ENCODE measurements at places on chromosomes 1 and 21.

- H3K36me3 ChIP-seq: peaks cover 4% of the 10 kb centered on the region
- peak overlapping the region; percentile 98 for H3K4me3 ChIP-seq
- DNase-seq: no peak
Observed at GRCh38 chr1:179814546-179814838, 63.1 kb downstream of the TOR1AIP2 start.

- no peak overlapping the region for H3K27ac ChIP-seq
- H3K4me3 ChIP-seq: no peak overlapping the region
- no peaks in the 10 kb centered on the region for H3K36me3 ChIP-seq
- H3K4me1 ChIP-seq: peaks cover 3% of the 10 kb centered on the region
- no peaks in the 10 kb centered on the region for H3K27me3 ChIP-seq
- DNase-seq: no peak
Observed at GRCh38 chr1:61247881-61248752, 165.8 kb downstream of the NFIA start.

DNA sequence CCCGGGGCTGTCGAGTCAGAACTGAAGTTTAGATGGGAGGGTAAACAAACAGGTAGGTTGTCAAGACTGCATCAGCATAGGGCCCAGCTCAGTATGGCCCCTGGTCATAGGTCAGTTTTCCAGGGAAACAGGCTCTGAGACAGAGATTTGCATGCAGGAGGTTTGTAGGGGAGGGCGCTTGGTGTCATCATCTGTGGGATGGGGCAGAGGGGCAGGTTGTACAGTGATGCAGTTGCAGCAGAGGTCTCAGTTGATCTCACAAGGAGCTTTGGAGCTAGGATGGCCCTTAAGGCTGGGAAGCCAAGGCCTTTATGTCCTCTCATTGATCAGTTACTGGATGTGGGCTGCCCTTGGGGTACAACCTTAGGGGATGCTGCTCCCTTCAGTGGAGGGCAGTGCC, 38.5 kb upstream of the KCNA10 start:
- no peaks in the 10 kb centered on the region for H3K4me1 ChIP-seq
- no peak for DNase-seq
- H3K27ac ChIP-seq: no peak overlapping the region
- peaks cover 72% of the 10 kb centered on the region for H3K27me3 ChIP-seq
- no peak overlapping the region for H3K4me3 ChIP-seq

GRCh38 chr1:231808116-231808515, 181.5 kb downstream of the DISC1 start:
- DNase-seq: no peak
- no peak overlapping the region for H3K4me3 ChIP-seq
- H3K27ac ChIP-seq: no peak overlapping the region

GRCh38 chr1:32759997-32760623, 57.0 kb downstream of the YARS1 start:
- peak overlapping the region; percentile 32 for H3K27ac ChIP-seq

- peak overlapping the region; percentile 100 for H3K27ac ChIP-seq
- peaks cover 78% of the 10 kb centered on the region for H3K4me1 ChIP-seq
- no peak for DNase-seq
- peak overlapping the region; percentile 98 for H3K4me3 ChIP-seq
- no peaks in the 10 kb centered on the region for H3K27me3 ChIP-seq
- peaks cover 100% of the 10 kb centered on the region for H3K36me3 ChIP-seq
Observed at GRCh38 chr1:24919791-24920532, 10.1 kb downstream of the RUNX3 start.

DNA sequence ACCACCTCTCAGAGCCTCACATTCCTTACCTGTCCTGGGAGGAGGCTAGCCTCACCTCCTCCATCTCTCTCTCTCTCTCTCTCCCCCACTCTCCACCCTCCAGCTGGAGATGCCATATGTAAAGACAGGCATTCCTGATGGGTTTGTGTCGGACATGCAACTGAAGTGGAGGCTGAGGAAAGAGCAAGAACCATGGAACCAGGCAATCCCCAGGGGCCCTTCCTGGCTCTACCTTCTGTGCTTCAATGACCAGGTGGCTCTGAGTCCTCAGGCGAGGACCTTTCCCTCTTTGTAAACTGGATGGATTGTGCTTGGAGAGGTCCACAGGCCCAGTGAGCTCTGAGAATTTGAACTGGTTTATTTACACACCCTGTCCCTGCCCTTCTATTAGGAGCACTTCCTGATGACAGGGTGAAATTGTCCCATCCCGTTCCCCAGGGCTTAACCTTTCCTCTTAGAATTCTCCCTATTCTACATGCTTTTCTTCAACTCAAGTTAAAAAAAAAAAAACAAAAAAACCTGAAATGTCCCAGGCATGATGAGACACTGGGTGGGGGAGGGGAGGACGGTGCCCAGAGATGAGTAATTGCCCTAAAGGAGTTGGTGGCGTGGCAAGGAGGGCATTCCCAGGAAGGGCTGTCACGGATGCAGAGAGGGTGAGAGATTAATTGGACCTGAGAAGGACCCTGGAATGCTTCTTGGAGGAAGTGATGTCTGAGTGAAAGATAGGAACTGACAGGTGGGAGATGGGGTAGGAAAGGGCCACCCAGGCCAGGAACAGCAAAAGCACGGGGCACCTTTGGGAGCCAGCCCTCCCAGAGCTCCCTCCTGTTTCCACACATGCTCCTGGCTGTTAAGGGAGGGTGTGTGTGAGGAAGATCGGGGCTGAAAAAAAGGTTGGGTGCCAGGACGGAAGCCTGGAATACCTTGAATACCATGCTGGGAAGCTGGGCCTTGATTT, 50.2 kb upstream of the WASF2 start:
- H3K36me3 ChIP-seq: peaks cover 7% of the 10 kb centered on the region
- no peaks in the 10 kb centered on the region for H3K4me1 ChIP-seq
- no peaks in the 10 kb centered on the region for H3K27me3 ChIP-seq
- no peak for DNase-seq

DNA sequence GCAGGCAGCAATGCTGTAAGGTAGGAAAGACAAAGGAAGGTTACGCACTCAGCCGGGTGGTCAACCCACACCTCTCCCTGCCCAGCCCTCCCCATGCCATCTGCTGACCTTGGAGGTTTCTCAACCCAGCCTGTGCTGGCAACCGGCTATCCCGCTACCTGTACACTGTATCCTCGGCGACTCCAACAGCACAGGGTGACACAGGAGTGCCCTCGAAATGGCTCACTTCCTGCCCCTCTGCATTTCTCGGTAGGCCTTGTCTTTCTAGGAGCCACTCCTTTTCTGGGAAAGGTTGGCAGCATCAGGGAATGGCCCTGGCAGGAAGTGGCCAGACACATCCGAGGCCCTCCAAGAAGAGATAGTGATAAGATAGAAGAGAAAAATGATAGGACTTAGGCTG, 124.0 kb downstream of the PROX1 start:
- no peaks in the 10 kb centered on the region for H3K4me1 ChIP-seq
- no peak overlapping the region for H3K4me3 ChIP-seq
- no peak for DNase-seq
- H3K27ac ChIP-seq: no peak overlapping the region

GRCh38 chr1:205071801-205072200, 12.5 kb downstream of the TMEM81 start:
- H3K4me3 ChIP-seq: no peak overlapping the region
- H3K4me1 ChIP-seq: no peaks in the 10 kb centered on the region
- DNase-seq: no peak
- H3K27ac ChIP-seq: no peak overlapping the region
- H3K27me3 ChIP-seq: no peaks in the 10 kb centered on the region

DNA sequence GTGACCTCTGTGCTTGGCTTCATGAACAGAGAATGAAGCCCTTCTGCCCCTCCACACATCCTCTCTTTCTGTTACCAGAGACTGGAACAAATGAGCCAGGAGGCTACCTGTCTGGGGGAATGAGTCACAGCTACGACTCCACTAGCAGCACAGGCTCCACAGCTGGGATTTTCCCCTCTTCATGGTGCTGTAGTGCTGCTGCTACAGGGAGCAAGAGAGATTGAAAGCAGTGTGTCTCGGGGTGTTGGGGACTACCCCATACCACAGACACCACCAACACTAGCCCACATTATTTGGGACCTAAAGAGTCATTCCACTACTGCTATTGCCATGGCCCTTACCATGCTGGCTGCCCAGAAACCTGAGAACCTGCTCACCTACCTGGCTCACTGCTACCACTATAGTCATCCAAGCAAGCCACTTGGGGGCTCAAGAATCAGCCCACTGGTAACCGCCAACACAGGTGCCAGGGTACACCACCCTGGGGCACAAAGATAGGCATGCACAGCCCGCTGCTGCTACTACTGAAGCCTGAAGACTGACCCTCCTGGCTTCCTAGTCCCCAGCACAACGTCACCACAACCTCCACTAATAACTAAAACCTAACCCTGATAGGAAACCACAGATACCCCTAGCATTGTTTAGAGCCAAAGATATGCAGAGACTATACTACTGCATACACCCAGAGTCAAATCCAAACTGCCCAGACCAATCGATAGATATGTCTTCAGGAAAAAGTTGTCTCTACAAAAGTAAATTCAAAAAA, 17.7 kb downstream of the CD1E start:
- no peaks in the 10 kb centered on the region for H3K36me3 ChIP-seq
- no peak for DNase-seq
- no peak overlapping the region for H3K4me3 ChIP-seq
- no peak overlapping the region for H3K27ac ChIP-seq
- H3K4me1 ChIP-seq: peaks cover 12% of the 10 kb centered on the region
- H3K27me3 ChIP-seq: peaks cover 74% of the 10 kb centered on the region

DNA sequence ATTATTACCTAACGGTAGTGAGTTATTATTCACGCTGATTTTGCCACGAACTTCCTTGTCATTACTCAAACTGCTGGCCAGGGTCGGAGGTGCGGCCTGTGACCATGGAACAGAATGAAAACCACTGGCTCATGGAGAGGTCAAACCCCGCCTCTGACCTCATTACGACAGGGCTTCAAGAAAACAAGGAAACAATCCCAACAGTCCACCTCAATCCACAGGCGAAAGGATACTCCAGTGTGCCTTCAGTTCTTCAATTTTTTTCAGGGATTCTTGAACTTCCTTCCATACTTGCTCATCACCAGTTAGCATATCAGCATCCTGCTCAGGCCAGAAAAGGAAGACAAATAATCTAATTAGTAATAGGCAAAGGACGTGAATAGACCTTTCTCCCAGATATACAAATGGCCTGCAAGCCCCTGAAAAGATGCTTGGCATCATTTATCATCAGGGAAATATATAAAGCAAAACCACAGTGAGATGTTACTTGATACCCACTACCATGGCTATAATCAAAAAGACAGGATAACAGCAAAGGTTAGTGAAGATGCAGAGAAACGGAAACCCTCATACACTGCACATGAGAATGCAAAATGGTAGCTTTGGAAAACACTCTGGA, 643.4 kb downstream of the SMYD3 start:
- H3K4me1 ChIP-seq: no peaks in the 10 kb centered on the region
- H3K27me3 ChIP-seq: no peaks in the 10 kb centered on the region
- DNase-seq: no peak
- H3K27ac ChIP-seq: no peak overlapping the region
- no peak overlapping the region for H3K4me3 ChIP-seq

DNA sequence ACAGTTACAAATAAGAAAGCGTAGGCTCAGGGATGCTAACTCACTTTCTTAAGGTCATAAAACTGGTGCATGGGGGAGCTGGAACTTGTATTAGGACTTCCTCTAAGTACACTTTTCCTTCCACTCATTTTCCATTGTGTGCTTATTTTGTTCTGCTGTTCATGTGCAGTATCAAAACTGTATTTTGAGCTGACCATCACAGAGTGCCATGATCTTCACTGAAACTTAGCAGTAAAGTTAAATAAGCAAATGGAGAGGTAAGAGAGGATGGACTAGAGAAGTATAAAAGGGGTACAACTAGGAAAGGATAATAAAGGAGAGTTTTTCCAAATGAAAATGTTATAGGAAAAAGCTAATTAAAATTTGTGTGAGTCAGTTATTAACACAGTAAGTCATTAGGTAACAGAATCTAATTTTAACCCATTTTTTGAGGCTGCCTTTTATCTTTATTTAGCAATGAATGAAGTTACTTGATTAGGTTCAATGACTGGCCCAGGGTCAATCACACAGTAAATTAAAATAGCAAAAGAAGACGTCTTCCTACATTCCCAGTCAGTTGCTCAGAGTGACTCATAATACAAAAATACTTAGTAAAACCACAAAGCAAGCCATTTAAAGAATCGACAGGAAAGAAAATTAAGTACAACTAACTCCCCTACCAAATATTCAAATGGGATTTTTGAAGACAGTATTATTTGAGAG, 165.8 kb upstream of the C1orf105 start:
- no peak overlapping the region for H3K4me3 ChIP-seq
- H3K27ac ChIP-seq: no peak overlapping the region
- no peak for DNase-seq
- H3K36me3 ChIP-seq: no peaks in the 10 kb centered on the region

DNA sequence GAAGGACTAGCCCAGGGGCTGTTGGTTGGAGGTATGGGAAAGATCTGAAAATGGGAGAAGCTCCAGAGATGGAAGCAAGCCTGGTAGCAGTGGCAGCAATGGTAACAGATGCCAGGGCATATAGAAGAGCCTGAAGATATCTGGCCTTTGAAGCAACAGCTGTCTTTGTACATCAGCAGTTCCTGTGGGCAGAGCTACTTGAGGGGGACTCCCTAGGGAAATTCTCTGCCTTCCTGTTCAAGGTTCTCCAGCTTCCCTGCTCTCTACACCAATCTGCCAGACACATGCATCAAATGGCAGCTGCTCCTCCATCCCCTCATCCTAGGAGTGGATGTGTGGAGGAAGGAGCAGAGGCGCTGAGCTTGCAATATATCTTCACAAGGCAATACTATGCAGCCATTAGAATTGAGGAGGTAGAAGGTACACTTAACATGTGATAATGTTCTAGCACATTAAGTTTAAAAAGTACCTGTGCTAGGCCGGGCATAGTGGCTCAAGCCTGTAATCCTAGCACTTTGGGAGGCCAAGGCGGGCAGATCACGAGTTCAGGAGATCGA, 2.2 kb downstream of the TMEM35B start:
- peaks cover 17% of the 10 kb centered on the region for H3K36me3 ChIP-seq
- peak overlapping the region; percentile 96 for H3K4me3 ChIP-seq
- DNase-seq: no peak
- no peaks in the 10 kb centered on the region for H3K27me3 ChIP-seq

GRCh38 chr1:158013840-158014730, 20.6 kb downstream of the KIRREL1 start:
- H3K4me3 ChIP-seq: no peak overlapping the region
- H3K27me3 ChIP-seq: peaks cover 59% of the 10 kb centered on the region
- no peak overlapping the region for H3K27ac ChIP-seq
- no peaks in the 10 kb centered on the region for H3K4me1 ChIP-seq
- DNase-seq: no peak
- H3K36me3 ChIP-seq: no peaks in the 10 kb centered on the region

- no peaks in the 10 kb centered on the region for H3K4me1 ChIP-seq
- DNase-seq: no peak
- H3K4me3 ChIP-seq: no peak overlapping the region
- H3K36me3 ChIP-seq: no peaks in the 10 kb centered on the region
Observed at GRCh38 chr1:17646444-17647280, 107.2 kb downstream of the ARHGEF10L start.

DNA sequence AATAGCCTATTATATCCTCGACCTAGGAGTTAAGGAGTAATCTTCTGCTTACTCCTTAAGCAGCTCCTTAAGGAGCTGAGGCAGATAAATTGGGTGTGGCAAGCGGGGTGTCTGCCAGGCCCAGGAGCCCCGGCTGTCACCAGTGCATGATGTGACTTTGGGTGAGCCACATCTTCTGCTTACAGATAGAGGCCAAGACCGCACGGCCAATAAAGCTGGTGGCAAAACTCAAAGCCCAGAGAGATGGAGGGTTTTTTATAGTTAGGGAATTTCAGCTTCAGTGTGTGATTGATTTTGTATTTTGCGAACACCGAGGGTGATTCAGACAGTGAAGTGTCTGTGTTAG, 9.8 kb downstream of the MX2 start:
- H3K4me3 ChIP-seq: no peak overlapping the region
- peaks cover 46% of the 10 kb centered on the region for H3K4me1 ChIP-seq
- peaks cover 26% of the 10 kb centered on the region for H3K36me3 ChIP-seq

Data from effector memory CD8-positive, alpha-beta T cell (primary cell).